Kidney (tissue), 22 donors: ENCODE measurements at places on chromosomes 13 and 19.

DNA sequence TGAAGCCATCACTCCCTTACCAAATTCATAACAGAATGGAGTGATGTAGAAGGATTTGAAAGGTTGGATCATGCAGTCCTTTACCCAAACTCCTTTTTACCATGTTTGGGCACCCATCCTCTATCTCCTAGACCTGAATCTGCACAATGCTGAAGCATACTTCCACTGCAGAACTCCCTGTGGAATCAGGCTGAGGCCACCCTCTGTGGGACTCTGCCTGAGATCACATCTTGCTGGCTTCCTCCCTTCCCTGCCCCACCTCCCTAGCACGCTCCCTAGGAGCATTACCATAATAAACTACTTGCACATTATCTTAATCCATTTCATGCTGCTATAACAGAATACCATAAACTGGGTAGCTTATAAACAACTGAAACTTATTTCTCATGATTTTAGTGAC, 68.4 kb upstream of the VSTM2B start:
- DNase-seq, result no peak

- no peak for DNase-seq
Observed at GRCh38 chr19:3586127-3586626, 899 bp downstream of the GIPC3 start.

GRCh38 chr19:2634228-2634951, 68.1 kb downstream of the GNG7 start:
- no peak for DNase-seq

DNA sequence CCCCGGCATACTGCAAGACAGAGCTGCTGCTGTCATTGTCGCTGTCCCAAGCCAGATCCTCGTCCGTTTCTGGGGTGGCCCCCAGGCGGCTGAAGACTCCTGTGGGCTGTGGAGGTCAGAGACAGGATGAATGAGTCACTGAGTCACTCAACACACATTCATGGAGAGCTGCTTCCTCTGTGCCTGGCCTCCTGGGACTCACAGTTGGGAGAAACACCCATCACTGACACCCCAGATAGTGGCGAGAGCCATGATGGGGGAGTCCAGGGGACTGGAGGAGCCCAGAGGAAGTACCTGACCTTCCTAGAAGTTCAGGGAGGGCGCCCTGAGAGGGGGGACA, 26.0 kb downstream of the C19orf47 start:
- DNase-seq, result no peak

DNA sequence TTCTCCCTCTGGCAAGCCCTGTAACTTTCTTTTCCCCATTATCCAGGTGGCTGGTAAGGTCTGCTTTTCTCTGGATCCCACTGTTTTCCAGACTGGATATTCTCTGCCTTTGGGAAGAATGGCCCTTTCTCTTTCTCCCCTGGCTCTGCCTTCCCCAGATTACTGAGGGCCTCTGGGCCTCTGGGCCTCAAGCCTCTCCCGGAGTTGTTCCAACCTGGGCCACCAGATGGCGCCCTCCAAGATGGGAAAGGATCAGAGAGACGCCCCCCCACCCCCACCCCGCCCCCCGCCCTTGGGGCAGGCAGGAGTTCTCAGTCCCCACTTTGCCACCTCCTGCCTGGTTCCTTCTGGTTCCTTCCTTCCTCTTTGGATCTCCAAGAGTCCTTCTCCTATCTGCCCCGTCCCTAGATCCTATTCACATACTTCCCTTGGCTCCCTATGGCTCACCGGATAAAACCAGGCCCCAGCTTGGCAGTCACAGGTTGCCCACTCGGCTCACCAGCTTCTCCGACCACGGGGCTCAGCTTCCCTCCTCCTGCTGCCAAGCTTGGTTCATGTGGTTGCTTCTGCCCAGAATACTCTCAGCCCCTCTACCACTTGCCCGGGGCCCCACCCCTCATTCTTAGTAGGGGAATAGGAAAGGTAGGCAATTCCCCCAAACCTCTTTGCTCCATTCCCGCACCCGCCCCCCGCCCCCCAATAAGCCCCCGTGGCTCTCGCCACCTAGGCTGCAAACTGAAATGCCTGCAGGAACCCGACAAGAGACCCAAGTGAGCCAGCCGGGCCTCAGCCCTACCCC, 13.1 kb downstream of the EPS8L1 start:
- peak; percentile 89 for DNase-seq

DNA sequence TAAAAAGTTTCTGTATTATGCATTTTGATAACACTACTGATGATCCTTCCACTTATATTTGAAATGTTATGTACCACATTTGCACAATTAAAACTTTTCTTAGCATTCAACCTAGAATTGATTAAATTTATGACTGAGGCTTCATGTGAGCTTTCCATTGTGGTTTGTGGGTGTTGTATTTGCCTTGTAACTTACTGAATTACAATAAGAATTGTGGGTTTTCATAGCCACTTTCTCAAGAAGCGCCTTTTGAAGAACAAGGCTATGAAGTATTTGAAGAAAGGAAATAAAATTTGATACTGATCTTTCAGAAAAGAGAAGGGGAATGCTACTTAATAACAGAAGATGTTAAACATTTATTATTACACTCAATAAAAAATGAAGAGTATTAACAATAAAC, 7.0 kb upstream of the TEX26 start:
- no peak for DNase-seq

GRCh38 chr13:49040872-49041271, 65.2 kb downstream of the FNDC3A start:
- no peak for DNase-seq

GRCh38 chr13:60654415-60654814, 257.4 kb downstream of the TDRD3 start:
- DNase-seq, result peak; percentile 73

- DNase-seq, result no peak
Observed at GRCh38 chr19:8209462-8210378, 550 bp downstream of the CERS4 start.

GRCh38 chr19:13861392-13861713, 15.6 kb upstream of the NANOS3 start:
- no peak for DNase-seq

- DNase-seq, result no peak
Observed at GRCh38 chr19:32896516-32897214, 27.1 kb upstream of the SLC7A9 start.

DNA sequence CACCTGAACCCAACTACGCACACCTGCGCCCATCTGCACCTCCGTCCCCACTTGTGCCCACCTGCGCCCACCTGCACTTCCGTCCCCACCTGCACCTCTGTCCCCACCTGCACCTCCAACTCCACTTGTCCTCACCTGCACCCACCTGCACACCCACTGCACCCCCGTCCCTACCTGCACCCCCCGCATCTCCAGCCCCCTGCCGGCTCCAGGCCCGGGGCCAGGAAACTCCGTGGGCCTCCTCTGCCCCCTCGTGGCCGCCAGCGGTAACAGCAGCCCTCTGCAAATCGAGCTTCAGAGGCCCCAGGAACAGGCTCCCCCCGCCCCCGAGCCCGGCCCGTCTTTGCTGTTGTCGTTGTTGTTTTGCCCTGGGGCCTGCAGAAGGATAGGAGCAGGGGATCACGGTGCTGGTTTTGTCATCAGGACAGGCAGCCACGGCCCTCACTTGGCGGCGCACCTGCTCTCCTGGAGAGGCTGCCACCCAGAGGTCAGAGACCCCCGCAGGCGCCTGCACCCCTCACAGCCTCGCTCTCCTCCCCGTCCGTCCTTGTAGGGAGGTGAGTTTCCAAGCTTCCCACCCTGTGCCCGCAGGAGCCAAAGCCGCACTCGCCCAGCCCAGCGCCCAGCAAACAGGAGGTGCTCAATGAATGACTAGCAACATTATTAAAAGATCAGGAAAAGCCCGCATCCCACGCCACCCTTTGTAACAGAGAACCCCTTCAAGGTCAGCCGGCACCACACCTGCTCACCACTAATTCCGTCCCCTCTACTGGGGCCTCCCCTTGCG, 65.4 kb downstream of the GNG7 start:
- DNase-seq, result peak; percentile 46

GRCh38 chr19:57099199-57099661, 20.6 kb upstream of the USP29 start:
- peak; percentile 83 for DNase-seq

DNA sequence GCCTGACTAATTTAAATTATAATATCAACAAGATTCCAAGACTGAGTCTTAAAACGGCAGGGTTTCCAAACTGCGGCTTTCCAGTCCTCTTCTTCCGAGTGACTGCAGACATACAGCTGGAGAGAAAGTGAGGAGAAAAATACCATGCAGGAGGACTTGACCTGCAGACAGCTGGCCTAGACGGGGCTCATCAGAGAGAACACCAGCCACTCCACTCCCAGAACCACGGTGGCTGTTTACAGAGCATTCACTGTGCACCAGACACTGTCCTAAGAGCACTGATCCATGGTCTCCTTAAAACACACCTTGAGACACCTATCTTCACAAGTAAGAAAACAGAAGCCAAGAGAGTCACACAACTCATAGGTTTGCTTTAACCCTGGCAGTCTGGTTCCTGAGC, 152.7 kb downstream of the MIPEP start:
- DNase-seq, result no peak

DNA sequence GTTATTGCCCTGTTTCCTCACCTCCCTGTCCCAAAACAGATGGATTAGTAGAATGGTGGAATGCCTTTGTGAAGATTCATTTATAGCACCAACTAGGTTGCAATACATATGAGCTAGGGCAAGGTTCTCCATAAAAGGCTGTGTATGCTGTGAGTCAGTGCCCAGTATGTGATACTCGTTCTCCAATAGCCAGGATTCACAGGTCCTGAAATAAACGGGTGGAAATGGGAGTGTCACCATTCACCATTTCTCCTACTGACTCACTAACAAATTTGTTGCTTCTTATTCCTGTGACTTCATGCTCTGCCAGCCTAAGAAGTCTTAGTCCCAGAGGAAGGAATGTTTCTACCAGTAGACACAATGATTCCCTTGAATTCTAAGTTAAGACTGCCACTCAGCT, 1745.4 kb downstream of the SLITRK1 start:
- no peak for DNase-seq

DNA sequence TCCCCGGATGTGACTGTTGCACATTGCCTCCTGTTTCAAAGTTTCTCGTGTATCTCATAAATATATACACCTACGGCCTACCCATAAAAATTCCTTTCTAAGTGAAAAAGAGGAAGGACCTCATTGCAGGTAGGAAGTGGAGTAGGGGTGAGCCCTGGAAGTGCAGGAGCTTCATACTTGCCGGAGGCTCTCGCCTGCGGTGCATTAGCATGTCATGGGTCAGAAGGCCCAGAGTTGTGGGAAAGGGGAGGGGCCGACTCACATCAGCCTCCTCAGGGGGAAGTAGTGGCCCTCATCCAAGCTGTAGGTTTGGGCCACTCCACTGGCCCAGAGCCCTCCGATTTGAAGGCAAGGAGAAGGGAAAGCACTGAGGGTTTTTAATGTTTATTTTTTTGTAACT, 26.0 kb upstream of the IRS2 start:
- DNase-seq, result no peak

DNA sequence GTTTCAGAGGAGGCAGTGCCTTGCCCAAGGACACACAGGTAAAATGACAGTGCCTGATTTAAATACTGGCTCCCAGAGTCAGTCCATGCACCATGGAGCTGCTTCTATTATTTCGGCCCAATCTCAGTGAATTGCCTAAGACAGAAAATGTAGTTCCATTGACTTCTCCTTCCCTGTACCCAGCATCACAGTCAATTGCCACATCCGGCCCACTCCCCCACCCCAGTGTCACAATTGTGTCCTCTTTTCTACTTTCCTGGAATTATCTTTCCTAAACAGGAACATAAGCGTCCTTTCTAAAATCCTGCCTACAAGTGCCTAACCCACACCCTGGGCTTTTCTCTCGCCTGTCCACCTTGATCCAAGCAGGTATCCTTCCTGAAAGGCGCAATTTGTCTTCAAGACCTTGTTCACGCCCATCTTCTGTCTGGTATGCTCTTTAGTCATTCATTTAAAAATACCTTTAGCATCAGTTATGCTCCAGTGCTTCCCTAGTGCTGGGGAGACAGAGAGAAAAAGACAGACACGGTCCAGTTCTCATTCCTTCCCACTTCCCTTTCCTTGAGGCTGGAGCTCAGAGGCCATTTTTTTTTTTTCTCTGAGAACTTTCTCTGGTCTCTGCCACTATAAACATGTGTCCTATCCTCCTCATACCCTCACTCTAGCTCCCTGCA, 411.4 kb downstream of the LIG4 start:
- DNase-seq, result no peak

DNA sequence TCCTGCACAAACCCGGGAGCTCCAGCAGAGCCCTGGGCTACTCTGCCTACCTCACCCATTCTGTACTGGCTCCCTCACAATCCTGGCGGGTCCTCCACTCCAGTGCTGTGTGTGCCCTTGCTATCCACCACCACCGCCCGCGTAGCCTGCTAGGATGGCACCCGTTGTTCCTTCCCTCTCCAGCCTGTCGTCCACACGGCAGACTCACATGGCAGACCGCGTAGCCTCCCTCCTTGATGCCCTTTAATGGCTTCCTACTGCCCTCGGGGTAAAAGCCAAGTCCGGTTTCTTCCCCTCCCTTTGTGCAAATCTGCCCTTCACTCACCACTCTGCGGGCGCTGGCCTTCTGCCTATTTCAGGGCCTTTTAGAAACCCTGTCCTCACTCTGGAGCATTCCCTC, 106.6 kb downstream of the RAB20 start:
- DNase-seq, result no peak

- DNase-seq, result no peak
Observed at GRCh38 chr19:20558571-20558970, 7.0 kb downstream of the ZNF737 start.

DNA sequence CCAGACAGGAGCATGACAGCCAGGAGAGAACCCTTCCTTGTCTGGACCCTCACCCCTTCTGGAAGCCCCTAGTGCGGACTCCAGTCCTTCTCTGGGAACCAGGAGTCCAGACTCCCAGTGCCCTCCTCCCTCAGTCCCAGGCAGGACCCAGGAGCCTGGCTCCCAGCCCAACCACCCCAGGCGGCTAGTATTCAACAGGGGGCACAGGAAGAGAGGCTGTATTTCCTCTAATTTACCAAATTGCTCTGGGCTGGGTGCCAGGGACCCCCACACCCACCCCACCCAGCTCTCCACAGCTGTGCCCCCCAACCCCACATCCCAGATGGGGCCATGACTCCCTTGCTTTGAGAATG, 3.3 kb downstream of the GRIN2D start:
- no peak for DNase-seq

GRCh38 chr13:25186187-25186586, 14.1 kb upstream of the AMER2 start:
- no peak for DNase-seq

- DNase-seq, result no peak
Observed at GRCh38 chr19:42555801-42556200, 27.5 kb upstream of the CEACAM1 start.
